ENCODE measurements at places on chromosomes 3 and 15.
A peak's percentile ranks its signal among the peaks of the same experiment; 100 is the strongest.

DNA sequence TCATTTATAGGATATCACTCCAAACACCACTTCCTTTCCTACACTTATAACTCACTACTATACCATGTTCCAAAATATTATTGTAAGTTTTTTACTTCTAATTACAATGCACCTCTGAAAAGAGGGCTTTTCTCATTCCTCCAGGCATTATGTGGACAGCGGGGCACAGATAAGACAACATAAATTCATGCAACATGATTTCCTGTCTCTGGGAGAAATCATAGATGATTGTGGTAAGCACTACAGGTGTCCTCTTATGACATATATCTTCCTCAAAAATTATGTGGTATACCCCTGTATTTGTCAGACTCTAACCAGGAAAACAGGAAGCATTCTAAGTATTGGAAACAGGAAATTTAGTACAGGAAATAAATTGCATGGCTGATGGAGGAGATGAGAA lies 45.7 kb upstream of the INO80 start:
- DNase-seq, result no peak

- DNase-seq, result no peak
Observed at GRCh38 chr3:197040658-197041057, 11.0 kb upstream of the MELTF start.

- DNase-seq, result no peak
Observed at GRCh38 chr3:190375246-190375645, 12.7 kb upstream of the CLDN16 start.

DNA sequence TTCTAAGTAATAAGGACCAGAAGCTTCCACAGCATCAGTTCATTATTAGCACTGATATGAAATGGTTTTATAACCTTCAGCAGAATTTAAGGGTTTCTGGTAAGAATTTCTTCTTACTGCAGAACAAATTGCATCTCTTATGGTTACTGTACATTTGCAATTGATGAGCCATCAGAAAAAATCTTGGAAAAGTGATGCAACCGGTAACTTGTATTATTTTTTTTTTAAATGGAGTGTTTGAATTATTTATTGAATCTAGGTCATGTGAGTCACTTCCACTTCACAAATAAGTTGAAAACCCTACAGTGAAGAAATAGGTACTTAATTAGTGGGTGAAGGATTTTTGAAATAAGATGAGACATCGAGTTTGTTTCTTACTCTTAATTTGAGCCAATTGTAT lies 786.0 kb downstream of the TUSC7 start:
- no peak for DNase-seq

- no peak for DNase-seq
Observed at GRCh38 chr15:74242441-74243185, 6.5 kb downstream of the CCDC33 start.

GRCh38 chr3:196932600-196932999 lies 9.7 kb downstream of the NCBP2 start:
- DNase-seq, result no peak

GRCh38 chr15:40555876-40556275 lies 9.0 kb downstream of the CCDC32 start:
- DNase-seq, result no peak

DNA sequence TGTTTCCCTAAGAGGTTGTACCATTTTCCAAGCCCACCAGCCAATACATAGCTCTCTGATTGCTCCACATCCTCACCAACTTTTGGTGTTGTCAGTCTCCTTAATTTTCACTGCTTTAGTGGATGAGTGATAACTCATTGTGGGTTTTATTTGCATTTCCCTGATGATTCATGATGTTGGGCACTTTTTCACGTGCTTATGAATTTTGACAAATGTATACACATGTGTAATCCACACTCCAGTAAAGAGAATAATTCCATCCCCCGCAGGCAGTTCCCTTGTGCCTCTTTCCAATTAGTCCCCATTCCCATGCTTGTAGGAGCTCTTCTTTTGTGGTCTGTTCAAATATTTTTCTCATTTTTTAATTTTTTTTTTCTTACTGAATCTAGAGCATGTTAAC lies 52.4 kb downstream of the ANP32A start:
- DNase-seq, result no peak

GRCh38 chr3:46416811-46417510 lies 9.9 kb downstream of the CCRL2 start:
- no peak for DNase-seq

DNA sequence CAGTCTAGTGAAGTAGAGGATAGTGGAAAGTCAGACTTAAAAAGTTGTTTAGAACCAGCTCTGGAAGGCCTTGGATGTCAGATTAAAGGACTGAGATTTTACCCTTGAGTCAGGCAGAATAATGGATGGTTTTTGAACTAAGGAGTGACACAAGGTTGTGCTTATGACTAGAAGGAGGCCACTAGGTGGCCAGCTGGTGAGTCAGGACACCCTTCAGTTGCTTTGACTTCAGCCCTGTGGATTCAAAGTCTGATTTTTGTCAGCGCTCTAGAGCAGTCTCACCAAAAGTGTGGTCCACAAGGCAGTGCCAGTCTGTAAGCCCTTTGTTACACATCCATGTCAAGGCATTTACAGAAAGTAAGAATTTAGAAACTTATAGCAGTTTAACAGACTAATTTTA lies 3.8 kb upstream of the GABPB1 start:
- DNase-seq, result no peak

DNA sequence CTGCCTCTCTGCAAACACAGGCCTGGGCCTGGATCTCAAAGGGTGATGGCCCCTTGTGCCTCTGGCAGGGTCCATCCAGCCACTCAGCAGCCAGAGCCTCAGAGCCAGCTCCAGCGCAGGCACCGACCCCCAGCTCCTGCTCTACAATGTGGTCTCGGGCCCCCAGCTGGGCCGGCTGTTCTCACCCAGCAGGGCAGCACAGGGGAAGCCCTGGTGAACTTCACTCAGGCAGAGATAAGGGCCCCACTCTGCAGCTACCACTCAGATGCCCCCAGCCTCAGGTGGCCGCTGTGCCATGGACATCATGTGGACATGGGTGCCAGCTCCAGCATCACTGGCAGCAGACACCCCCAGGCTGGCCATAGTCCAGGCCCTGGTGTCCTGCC lies 173.1 kb downstream of the TBC1D2B start:
- no peak for DNase-seq

DNA sequence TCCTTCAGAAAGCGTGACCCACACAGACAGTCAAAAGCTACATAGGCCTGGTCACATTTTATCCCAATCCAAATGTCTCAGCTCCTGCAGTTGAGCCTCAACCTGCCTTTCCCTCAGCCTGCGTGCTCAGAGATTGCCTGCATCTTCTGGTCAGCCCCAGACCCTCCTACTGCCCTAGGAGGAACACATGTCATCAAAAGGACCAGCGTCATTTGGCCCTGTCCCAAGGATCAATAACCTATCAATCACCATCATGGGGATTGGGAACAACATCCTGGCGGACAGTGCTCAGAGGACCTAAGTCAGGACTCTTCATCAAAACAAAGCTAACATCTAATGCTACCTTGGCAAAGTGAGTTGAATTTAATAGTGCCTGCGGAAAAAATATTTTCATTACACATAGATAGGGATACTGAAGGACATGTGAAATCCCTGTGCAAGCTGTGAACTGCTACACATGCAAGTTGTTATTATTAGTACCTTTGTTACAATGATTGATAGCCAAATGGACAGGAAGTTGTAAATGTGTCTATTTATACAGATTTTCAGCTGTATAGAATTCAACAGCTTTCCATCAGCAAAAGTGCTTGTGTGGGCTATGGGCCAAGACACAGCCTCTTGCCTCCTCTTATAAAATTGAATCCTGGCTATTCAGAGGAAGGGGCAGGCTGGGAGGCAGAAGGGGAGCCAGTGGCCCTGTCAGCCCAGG lies 47.7 kb downstream of the UMPS start:
- no peak for DNase-seq

- DNase-seq, result no peak
Observed at GRCh38 chr15:72398648-72399047, 543 bp downstream of the TMEM202 start.

GRCh38 chr3:184565421-184566211 lies 4.0 kb downstream of the EPHB3 start:
- no peak for DNase-seq

GRCh38 chr3:43062040-43062563 lies 43.8 kb downstream of the POMGNT2 start:
- no peak for DNase-seq

DNA sequence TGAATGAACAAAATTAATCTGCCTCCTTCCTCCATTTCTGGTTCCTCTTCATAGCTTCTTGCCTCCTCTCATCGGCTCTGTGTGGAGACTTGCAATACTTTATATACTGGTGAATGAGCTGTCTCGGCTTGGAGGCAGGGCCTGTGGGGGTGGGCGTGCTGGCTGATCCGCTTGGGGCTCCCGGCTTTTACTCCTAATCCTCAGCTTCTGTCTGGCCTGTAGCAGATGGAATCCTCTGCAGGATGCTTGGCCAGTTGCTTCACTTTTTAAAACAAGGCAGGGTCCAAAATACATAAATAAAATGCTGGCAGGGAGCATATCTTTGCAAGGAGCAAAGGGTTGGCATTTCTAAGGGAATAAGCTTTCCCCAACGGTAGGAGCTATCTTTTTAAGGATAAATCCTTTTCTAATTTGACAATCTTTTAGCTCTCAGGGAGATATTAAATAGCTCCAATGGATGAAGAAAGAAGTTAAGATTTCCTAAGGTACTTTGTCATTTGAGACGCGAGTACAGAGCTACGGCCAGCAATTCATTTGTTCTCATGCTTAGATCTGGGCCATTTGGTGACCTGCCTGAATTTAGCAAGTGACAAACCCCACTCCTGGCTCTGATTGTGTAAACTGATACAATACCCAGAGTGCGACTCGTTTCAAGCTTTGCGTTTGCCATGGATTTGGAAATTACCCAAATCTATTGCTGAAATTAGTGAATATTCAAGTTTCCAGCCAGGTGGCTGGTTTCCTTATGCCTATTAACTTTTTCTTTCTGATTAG lies 18.9 kb downstream of the SV2B start:
- no peak for DNase-seq

- no peak for DNase-seq
Observed at GRCh38 chr3:99674086-99674789, 35.8 kb downstream of the COL8A1 start.

DNA sequence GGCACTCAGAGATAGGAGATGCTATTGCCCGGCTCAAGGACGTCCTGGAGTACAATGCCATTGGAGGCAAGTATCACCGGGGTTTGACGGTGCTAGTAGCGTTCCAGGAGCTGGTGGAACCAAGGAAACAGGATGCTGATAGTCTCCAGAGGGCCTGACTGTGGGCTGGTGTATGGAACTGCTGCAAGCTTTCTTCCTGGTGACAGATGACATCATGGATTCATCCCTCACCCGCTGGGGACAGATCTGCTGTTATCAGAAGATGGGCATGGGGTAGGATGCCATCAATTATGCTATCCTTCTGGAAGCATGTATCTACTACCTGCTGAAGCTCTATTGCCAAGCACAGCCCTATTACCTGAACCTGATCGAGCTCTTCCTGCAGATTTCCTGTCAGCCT lies 26.4 kb downstream of the BCL2A1 start:
- DNase-seq, result no peak

GRCh38 chr3:42497009-42497731 lies 5.3 kb upstream of the VIPR1 start:
- peak; percentile 26 for DNase-seq

DNA sequence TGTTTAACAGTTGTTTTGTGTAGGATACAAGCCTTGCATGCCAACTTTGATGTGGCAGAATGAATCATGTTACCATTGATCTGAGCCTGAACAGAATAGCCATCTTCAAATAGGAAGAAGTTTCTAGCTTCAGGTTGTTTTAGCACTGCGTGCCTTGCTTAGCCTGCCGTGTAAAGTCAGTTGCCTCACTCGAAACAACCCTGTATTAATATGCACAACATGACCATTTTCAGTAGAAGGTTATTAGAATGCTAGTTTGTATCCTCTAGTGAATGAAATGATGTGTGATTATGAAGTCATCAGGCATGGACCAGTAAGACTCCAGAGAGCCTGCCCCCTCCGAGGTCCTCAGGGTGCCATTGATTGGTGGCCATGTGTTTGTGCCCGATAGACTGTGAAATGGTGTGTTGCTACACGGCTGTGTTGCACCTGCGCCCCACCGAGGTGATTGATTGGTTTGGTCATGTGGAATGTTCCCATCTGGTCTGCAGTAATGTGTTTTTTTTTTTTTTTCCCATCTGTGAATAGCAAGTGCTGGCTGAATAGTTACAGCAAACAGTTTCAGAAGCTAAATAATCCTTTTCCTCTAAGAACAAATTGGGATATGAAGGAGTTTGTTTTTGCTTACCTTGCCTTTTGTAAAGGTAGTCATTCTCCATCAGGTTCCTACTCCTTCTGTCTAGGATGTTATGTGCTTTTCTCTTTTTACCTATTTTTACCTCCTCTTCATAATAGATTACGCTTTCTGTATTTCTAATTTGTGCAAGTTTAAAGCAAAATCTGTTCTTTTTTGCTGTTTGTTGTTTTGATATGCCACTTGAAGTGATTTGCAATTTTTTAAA lies 214.9 kb downstream of the TCF12 start:
- no peak for DNase-seq

DNA sequence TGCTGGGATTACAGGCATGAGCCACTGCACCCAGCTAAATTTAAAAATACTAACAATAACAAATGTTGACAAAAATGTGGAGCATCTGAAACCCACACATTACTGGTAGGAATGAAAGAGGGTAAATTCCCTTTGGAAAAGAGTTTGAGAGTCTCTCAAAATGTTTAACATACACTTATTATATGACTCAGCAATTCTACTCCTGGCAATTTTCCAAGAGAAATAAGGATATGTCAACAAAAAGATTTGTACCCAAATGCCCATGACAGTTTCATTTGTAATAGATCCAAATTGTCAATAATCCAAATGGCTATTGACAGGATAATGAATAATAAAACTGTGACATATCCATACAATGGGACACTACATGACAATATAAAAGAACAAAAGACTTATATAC lies 9.0 kb downstream of the HCLS1 start:
- DNase-seq, result no peak

DNA sequence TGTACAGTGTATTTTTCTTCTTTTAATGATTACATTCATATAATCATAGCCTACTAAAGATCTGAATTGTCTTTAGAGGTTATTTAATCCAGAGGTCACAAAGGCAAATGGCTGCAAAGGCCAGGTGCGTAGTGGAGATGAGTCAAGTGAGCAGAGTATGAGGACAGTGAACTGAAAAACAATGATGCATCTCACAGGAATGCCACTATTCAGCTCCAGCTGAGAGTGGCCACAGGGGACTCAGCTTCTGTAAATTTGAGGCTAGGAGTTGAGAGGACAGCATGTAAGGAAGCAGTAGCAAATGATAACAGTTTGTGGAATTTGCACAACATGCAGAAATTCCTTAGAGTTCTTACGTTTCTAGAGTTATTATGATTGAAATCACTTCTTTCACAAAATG lies 50.4 kb downstream of the COL6A5 start:
- DNase-seq, result no peak

DNA sequence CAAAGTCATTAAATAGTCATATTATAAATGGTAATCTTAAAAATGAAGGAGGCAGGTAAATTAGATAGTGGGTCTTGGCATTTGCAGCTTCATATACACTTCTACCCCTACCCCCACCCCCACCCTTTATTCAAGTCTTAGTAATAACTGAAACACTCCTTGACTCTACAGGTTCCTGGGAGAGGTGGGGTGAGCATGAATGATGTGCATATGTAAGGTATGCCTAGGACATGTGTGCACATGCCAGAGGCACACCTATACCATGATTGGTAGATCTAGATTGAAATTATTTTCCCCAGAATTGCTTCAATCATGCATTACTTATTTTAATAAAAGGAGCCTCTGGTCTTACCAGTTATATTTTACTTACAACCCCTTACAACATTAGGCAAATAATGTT lies 40.1 kb upstream of the PDCD6IP start:
- DNase-seq, result no peak
